ENCODE measurements at places on chromosomes 4 and X.

GRCh38 chr4:110778521-110778920 lies 155.6 kb upstream of the PITX2 start:
- no peak for DNase-seq

DNA sequence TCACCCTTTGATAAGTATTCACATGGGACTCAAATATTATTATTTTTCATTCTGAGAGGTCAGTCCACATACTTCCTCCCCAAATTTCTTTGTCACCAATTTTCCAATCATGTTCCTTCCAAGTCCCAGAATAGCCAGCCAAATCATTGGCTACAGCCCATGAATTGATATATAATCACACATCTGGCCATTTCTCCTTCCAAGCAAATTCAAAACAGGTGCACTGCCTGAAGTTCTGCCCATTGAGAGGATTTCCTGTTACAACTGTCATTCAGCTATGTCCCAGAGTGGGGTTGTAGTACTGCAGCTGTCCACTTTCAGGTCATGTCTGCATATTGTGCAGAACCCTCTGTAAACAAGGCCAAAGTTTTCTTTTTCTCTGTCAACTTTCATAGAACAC lies 347.8 kb downstream of the GRID2 start:
- DNase-seq, result no peak

DNA sequence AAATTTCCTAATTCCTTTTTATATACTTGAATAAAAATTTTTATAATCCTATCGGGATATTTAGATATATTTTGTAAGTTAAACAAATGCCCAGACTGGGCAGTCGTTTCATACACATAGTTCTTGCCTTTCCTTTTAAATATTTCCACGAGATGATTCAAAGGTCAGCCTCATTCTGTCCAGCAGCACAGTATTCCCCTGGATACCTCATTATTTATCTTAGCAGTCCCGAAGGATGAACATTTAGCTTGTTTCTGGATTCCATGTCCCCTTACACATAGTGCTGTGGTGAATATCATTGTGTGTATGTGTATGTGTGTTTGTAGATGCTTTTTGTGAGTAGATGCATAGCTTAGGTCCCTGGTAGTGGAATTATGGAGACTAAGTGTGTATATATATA lies 38.3 kb downstream of the RAPGEF2 start:
- no peak for DNase-seq

- DNase-seq, result no peak
Observed at GRCh38 chr4:148090503-148091476, 351.4 kb downstream of the NR3C2 start.

DNA sequence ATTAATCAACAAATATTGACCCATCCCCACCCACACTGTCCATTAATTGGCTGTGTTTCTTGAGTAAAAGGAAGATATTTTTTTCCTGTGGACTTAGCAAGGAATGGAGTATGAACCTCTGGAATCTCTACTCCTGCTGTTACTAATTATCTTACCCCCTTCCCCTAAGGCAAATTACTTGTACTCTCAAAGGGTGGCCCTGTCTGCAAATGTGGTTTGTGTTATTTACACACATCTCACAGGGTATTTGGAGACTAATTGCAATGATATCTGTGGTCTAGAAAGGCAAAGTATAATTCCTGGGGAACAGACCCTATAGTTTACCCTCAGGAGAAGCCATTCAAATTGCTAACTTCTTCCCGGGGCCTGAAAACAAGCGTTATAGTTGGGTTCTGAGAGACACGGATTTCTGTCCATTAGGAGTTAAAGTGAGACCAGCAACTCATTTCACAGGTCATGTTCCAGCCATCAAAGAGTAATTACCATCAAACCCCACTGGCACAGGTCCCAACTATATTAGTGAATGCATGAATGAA lies 133.0 kb upstream of the RASGEF1B start:
- DNase-seq, result no peak

- DNase-seq, result no peak
Observed at GRCh38 chr4:179145746-179146525, 1703.7 kb upstream of the AGA start.

DNA sequence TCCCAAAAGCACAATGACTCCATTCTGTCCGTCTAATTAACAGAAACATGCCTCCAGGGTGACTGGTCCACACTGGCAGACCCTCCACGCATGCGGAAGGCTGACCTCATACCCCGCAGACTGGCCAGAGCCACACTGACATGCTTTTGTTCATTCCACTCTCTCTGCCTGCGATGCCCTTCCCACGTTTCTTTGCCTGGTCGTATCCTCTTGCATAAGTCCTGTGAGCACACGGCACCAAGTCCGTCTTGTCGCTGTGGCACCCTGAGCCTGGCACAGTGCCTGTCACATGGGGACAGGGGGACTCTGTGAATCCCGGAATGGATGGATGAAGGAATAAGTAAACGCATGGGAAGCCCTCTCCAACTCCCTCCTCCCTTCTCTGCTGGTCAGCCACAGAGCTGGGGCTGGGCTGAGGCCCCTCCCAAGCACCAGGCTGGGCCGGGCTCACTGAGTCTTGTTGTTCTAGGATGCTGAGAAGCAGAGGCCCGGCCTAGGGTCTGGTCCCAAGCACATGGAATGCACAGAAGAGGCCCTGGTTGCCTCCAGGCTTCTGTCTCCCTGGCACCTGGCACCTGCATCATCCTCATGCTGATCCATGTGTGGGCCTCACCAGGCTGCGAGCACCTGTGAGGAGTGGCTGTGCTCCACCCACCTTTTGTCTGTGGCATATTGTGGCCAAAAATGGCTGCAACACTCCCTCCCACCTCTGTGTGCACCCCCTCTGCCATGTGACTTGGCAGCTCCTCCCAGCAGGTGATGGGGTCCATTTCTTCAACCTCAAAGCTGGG lies 38.9 kb upstream of the C4orf50 start:
- DNase-seq, result no peak

GRCh38 chrX:636981-637659 lies 6.5 kb downstream of the SHOX start:
- DNase-seq, result no peak

All from stimulated activated CD8-positive, alpha-beta memory T cell treated with anti-CD3 and anti-CD28 coated beads, Interleukin-4, amount 100 ng/mL, for 1 hour (primary cell).